ENCODE measurements at places on chromosomes 5 and 9. TPM values are rescaled to one million over a fixed set of nuclear protein-coding genes. Genes with fewer than 3 reads are reported as not detected.

DNA sequence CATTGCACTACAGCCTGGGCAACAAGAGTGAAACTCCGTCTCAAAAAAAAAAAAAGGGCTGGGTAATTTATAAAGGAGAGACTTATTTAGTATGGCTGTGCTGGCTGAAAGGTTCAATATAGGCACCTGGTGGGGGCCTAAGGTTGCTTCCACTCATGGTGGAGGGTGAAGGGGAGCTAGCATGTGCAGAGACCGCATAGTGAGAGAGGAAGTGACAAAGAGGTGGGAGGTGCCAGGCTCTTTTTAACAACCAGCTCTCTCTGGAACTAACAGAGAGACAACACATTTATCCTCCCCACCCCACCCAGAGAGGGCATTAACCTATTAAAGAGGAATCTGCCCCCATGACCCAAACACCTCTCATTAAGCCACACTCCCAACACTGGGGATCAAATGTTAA lies 28.9 kb upstream of the SERINC5 start:
- H3K4me3 ChIP-seq: no peak overlapping the region
- no peaks in the 10 kb centered on the region for H3K4me1 ChIP-seq
- H3K27ac ChIP-seq: no peak overlapping the region
- no peak for DNase-seq
- H3K27me3 ChIP-seq: no peaks in the 10 kb centered on the region

DNA sequence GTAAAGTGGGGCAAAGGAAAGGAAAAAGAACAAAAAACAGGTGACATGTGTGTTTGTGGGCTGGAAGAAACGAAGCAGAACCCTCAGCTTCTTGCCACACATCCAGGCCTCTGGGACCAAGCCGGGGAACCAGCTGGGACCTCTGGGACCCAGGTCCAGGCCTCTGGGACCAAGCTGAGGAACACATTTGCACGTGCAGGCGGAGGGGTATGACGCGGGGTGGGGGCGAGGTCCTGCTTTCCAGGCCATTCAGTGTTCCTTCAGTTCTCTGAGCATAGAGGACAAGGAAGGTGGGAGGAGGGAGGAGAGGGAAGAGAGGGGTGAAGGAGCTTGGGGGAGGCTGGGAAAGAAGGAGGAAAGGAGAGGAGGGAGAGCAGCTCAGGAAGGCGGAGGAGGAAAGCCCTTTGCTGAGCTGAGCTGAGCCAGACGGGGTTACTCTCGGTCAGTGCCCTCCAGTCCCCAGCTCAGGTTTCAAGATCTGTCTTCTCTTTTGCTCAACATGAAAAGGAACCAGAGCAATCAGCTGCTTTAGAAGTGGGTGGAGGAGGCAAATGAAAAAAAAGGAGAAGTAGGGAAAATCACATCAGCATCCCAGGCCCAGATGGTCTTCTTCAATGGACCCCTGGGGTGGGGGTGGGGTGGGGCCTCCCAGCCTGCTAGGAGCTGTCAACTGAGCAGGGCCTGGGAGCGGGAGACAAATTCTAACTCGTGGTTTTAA lies 59.1 kb downstream of the ABCA1 start:
- H3K4me3 ChIP-seq: no peak overlapping the region
- H3K27me3 ChIP-seq: no peaks in the 10 kb centered on the region
- no peak for DNase-seq
- H3K27ac ChIP-seq: peak overlapping the region; percentile 71
- H3K36me3 ChIP-seq: peaks cover 43% of the 10 kb centered on the region
- H3K4me1 ChIP-seq: peaks cover 74% of the 10 kb centered on the region

DNA sequence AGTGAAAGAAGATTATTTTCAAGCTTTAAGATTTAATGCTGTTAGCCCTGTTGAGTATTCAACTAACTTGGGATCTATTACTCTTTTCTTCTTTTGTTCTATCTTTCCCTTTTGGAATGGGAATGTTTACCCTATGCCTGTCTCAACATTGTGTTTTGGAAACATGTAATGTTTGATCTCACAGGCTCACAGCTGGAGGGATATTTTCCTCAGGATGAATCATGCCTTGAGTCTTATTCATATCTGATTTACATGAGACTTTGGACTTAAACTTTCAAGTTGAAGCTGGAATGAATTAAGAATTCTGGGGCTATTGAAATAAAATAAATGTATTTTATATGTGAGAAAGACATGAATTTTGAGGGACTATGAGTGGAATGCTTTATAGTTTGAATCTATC lies 607.8 kb upstream of the PTGER4 start:
- DNase-seq: no peak
- no peaks in the 10 kb centered on the region for H3K4me1 ChIP-seq
- H3K27ac ChIP-seq: no peak overlapping the region
- no peak overlapping the region for H3K4me3 ChIP-seq
- H3K27me3 ChIP-seq: no peaks in the 10 kb centered on the region

DNA sequence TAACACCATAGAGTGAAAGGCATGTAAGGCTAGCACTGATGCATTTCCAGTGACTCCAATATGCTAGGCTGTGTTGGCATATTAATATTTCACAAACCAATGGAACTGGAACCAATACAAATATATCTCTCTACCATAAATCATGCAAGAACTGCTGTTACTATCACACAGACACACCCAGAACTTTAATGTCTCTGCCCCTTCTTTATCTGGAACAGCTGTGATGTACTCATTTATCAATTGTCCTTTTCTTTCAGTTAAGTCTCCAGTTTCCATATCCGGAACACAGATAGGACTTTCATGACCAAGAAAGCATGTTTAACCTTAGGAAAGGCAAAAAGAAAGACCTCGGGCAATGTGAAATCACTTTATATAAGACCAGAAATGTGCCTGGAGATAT lies 70.3 kb downstream of the SPTLC1 start:
- H3K27me3 ChIP-seq: no peaks in the 10 kb centered on the region
- no peak for DNase-seq
- H3K4me1 ChIP-seq: no peaks in the 10 kb centered on the region
- no peak overlapping the region for H3K27ac ChIP-seq

DNA sequence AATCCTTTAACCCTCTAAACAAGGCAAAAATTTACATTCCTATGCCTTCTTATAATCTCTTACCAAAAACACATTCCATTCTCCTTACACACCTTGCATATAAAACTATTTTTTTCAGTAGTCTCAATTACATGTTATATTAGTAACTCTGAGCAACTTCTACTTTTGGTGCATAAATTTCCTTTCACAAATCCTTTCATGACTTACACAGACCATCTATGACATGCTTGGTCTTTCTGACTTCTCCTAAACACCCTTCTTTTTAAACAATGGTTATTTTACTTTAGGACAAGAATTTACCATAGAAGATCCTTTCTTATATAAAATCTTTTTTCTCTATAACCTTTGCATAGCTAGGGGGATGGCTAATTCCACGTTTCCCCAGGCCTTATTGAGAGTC lies 208.0 kb upstream of the ARRDC3 start:
- H3K36me3 ChIP-seq: no peaks in the 10 kb centered on the region
- no peak overlapping the region for H3K4me3 ChIP-seq
- DNase-seq: no peak
- H3K4me1 ChIP-seq: no peaks in the 10 kb centered on the region

DNA sequence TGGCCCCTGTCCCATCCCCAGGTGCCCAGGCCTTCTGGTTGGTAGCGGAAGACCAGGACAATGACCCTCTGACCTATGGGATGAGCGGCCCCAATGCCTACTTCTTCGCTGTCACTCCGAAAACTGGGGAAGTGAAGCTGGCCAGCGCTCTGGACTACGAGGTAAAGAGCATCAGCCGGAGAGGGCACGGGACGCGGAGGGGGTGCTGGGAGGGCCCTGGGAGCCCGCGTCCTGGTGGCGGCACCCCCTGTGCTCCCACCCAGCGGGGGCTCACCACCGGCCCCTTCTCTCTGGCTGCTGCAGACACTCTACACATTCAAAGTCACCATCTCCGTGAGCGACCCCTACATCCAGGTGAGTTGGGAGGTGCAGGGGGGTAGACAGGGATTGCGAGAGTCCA lies 19.5 kb downstream of the CDHR2 start:
- no peak overlapping the region for H3K4me3 ChIP-seq
- DNase-seq: no peak
- no peaks in the 10 kb centered on the region for H3K36me3 ChIP-seq

DNA sequence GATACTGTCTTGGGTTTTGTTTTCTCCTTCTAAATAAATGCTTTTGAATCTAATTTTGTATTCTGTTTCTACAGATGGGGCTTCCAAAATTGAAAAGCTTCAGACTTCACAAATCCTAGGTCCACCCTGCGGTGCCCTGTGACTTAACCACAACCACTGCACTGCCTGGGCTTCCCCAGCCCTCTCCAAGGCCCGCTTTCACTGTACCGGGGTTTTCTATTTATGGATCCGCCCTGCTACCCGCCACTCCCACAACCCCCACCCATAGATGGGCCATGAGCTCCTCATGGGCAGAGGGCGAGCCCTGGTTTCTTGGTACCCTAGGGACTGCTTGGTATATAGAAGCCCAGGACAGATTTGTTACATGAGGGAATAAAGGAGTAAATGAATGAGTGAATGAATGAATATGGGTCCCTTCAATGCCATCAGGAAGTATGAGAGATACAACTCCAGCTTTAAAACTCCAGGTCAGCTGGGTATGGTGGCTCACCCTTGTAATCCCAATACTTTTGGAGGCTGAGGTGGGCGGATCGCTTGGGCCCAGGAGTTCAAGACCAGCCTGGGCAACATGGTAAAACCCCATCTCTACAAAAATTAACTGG lies 39.8 kb upstream of the NEK6 start:
- no peak for DNase-seq
- H3K36me3 ChIP-seq: no peaks in the 10 kb centered on the region
- H3K4me3 ChIP-seq: no peak overlapping the region
- peaks cover 36% of the 10 kb centered on the region for H3K4me1 ChIP-seq

DNA sequence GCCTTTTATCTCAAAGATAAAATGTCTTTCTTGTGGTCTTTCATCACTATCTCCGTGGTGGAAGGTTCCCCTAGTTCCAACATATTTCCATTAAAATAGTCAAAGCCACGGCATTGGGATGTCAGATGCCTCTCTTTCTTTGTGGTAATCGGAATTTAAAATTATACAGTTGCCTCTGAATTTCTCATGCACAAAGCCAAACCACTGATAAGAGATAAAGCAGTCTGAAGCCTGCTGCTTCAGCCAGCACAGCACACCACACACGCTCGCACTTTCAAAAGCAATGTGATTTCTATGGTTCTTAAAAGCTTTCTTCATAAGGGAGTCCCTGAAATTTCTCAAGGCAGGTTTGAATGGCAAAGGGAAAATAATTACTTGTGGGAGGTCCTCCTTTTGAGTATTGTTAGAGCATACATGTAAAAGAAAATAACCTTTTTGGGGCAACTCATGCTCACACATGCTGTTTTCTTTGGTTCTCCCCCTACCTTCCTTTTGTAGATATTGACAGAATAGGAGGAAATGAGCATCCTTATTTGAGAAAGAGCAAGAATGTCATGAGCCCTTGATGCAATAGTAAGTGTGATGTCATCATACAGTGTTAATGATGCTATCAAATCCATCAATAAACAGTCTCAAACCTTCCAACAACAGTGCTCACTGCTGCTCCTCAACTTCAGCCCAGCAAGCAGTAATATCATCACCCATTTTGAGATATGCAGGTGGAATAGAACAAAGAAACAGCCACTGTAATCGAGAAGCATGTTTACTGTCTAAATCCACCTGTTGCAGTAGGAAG lies 85.7 kb upstream of the PPP1R2B start:
- no peaks in the 10 kb centered on the region for H3K4me1 ChIP-seq
- no peak overlapping the region for H3K27ac ChIP-seq
- H3K27me3 ChIP-seq: no peaks in the 10 kb centered on the region
- no peak overlapping the region for H3K4me3 ChIP-seq
- DNase-seq: no peak

DNA sequence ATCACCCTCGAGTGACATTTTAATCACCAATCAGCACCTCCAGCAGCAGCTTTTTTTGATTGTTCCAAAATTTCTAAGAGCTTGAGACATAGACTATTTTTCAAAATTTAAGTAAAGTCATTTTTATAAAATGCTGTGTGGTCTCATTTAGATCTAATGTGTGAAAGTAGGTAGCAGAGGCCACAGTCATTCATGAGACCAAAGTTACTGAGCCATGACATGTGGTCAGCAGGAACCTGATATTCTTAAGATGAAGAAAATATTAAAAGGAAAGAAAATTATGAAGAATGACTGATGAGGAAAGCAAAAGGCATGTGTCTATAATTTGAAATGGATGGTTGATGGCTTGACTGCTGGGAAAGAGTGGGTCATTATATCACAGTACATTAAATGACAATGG lies 7.2 kb downstream of the FREM1 start:
- H3K36me3 ChIP-seq: no peaks in the 10 kb centered on the region
- H3K27ac ChIP-seq: no peak overlapping the region
- H3K4me3 ChIP-seq: no peak overlapping the region
- peaks cover 18% of the 10 kb centered on the region for H3K4me1 ChIP-seq

DNA sequence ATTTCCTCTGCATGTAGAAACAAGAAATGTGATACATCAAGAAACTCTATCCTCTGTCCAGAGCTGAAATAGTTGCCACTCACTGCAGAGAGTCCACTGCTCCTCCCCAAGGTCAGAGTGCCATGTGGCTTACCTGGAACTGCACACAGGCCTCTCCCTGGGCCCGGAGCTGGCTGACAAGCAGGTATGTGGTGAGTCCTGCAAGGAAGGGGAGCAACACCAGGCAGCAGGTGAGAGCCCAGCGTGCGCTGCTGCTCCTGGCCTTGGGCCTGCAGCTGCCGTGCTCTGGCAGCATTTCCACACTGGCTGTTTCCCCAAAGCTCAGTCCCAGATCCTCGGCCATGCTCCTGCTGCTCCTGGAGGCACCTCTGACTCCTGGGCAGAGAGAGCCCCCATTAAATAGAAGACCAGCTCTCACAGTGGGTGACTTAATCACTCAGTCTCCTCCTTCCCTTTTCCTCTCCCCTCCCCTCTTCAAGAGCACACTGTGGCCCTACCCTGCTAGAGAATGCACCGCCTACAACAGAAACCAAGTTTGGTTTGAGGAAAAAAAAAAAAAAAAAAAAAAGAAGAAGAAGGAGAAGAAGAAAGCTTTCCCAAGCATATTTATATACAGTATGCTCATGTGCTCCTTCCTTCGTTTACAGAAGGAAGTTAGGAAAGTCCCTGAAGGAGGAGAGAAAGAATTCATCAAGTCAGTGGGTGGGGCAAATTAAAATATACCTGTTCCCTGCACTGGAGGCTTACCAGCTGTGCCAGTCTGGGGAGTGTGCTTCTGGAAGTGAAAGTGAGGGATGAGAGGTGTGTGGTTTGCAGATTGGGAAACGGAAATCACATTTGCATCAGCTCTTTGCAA lies at the start of gene TNFSF15:
TSS of gene TNFSF15 (minus strand) at position 370 of the 856 bp plus-strand sequence. CDS start at position 343, 27 bp downstream.
- H3K27me3 ChIP-seq: no peaks in the 10 kb centered on the region
- DNase-seq: no peak
- H3K36me3 ChIP-seq: no peaks in the 10 kb centered on the region
- H3K4me1 ChIP-seq: no peaks in the 10 kb centered on the region
- peak within 1 kb of the TSS; percentile 0 for H3K4me3 ChIP-seq
- H3K27ac ChIP-seq: no peak within 1 kb of the TSS

The CDH12 gene
- total RNA-seq: not detected

The PCDHGB2 gene
- 3.3 TPM for total RNA-seq

The SOX30 gene
- total RNA-seq: not detected

The P4HA2 gene
- 30.5 TPM for total RNA-seq

The IFNA13 gene
- total RNA-seq: not detected

The CEL gene
- 0.17 TPM for total RNA-seq

The CYLC2 gene
- total RNA-seq: not detected

All from esophagus muscularis mucosa (tissue), 4 donors.